CD4-positive, alpha-beta T cell treated with Interleukin-6 at 100 ng/mL for 8 hours (primary cell): ENCODE measurements at places on chromosomes 11 and 22.

DNA sequence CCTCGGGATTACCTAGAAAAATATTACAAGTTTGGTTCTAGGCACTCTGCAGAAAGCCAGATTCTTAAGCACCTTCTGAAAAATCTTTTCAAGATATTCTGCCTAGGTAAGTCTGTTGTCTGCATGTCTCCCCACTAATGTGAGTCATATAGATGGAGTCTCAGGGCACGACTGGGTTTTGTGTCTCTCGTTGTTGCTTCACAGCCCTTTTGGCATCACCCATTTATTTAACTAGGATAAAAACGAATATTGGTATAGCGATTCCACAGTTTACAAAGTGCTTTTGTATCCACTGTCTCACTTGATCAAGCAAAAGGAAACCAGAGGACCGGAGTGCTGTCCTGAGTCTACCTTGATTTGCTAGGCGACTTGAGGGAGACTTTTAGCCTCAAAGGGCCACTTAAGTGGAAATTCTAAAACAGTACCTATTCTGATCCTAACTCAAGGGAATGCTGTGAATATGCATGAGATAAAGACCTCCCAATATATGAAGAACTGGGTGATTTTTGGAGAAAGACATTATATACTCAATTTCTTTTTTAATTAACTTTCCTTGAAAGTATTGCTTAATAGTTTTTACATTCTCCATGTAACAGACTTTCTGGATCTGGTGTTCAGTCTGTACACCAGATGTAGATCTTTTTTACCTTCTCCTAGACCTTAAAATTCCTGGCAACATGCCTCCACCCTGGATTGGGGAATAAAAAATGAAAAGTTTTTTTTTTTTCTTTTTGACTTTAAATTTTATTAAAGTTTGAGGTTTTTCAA lies 590 bp downstream of the NNMT start:
- DNase-seq: no peak

- DNase-seq: no peak
Measured at GRCh38 chr11:131460931-131461330, 90.5 kb downstream of the NTM start.

GRCh38 chr11:68044145-68044813 lies 5.5 kb downstream of the TCIRG1 start:
- no peak for DNase-seq

DNA sequence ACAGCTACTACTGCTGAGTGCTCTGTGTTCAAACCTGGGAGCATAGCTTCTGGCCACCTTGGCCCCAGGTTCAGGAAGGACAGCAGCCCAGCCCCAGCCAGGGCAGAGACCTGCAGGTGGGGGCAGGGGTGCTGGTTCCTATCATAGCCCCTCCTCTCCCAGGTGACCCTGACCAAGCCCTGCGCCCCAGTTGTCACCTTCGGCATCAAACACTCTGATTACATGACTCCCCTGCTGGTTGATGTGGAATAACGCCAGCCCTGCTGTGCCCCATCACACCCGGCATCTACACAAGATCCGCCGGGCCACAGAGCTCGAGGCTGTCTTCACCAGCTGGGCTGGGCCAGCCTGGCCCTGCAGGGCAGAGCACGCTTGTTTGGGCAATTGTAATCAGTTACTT lies 6.9 kb downstream of the SCGB1C1 start:
- no peak for DNase-seq

DNA sequence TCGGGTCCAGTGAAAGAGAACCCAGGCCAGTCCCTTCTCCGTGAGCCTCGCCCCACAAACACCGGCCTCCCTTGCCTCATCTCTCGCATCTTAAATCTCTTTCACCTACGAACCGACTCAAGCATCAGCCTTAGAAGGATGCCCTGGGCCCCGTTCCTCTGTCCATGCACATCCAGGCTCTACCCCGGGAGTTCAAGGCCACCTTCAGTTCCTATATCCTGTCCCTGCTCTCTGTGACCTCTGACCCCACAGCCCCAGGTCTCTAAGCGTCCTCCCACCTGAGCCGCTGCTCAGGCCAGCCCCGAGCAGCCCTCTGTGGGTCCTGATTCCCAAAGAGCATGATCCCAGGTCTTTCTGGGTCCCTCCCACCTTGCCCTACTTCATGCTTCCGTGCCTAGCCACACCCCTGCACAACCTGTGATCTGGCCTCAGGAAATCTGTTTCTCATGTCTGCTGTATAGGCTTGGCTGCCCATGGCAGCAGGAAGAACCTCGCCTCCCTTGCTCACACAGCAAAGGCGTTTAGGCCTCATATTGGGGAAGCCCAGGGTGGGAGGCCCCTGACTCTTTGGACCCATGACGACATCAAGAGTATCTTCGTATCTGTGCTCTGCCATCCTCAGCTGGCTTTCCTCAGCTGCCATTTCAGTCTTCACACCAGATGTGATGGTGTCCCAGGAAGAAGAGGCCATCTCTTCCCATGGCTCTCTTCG lies 77.5 kb upstream of the SEPTIN5 start:
- no peak for DNase-seq

DNA sequence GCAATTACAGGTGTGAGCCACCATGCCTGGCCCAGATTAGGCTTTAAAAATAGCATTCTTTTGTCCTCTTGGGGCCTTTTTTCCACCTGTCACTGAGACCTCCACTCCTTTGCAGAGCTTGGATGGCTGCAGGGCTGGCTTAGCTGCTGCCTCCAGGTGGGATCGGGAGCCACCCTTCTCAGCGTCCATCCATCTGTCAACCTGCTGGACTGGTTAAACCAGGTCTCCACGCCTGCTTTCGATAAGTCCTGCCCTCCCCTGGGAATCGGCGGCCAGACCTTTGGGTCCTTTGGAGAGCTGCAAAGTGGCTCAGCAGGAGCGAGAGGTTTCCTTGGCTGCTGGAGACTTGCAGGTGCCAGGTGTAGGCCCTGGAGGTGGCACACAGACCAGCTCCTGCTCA lies 23.4 kb upstream of the GRAMD4 start:
- DNase-seq: no peak
